ENCODE measurements at places on chromosomes 5 and 9.
A peak's percentile ranks its signal among the peaks of the same experiment; 100 is the strongest.

DNA sequence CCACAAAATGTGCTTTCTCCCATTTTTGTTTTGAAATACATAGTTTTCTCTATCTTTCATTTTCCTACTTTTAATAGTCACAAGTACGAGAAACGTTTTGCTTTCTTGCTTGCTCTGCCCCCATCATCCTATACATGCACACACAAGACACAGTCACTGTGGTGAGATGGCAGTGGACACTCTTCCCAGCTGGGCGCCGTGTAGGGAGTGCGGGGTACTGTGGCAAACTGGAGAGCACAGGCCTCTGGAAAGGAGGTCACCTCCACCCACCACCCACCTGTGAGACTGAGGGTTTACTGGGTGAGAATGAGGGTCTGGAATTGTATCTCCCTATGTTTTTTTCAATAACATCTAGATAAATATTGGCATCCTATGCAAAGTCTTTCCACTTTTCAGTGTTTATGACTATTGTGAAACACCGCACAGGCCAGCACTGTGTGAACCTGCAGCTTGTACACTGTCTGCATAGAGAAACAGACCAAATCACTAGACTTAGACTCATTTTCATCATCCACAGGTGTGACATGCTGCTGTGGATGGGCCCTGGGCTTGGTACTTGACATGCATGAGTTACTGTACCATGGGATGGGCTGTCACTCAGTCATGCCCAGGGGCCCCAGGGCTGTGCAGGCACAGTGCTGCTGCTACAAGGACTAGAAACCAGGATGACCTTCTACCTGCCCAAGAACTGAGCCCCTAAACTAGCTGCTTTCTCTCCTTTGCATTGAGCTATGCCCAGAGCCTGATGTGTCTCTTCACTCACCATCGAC is 118.1 kb upstream of the LMX1B start:
- no peak for DNase-seq

- DNase-seq = no peak
These were observed 14.3 kb downstream of the YTHDC2 start for GRCh38 chr5:113527746-113528145.

- no peak for DNase-seq
These were observed 37.5 kb downstream of the MTREX start for GRCh38 chr5:55345327-55345726.

- DNase-seq = no peak
These were observed 429.9 kb downstream of the NR2F1-AS1 start for GRCh38 chr5:93151121-93151520.

DNA sequence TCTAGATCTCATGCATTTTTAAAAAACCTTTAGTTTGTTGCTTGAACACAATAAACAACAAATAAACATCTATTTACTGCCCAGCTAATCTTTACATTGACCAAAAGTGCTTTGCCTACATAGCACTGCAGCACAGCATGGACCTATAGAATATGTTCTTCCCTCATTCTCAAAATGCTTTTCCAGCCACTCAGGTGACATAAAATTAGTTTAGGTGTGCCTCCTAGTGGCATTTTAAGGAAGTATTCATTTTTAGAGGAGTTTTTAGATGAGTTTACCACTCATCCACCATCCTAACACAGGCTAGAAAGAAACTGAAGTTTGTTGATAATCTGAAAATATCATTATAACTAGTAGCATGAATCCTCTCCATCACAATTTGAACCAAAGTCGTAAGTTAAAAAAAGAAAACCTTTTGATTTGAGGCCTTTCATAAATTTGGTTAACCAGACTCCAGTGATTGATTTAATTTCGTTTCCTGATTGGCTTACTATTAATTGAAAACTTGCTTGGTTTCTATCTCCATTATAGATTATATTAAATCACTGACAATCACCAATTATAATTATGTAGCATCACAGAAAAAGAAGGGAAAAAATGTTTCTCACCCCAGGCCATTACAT is 12.6 kb downstream of the PLGRKT start:
- no peak for DNase-seq

DNA sequence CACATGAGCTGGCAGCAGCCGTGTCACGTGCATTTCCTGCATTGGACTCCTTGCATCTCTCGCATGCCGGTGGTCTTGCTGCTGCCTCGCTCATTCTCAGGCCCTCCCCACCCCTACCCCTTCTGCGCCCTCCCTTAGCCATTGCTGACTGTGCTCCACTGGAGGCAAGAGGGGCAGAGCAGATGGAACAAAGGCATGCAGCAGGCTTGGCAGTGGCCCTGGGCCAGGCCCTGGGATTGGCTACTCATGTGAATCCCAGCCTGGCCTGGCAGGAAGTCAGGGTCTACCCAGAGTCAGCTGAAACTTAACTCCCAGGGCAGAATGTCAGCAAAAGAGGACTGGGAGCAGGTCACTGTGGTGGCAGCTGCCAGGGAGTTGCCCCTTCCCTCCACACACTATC is 62.3 kb downstream of the TSTD2 start:
- no peak for DNase-seq

GRCh38 chr9:78577156-78577906 is 280.4 kb downstream of the PSAT1 start:
- DNase-seq = no peak

DNA sequence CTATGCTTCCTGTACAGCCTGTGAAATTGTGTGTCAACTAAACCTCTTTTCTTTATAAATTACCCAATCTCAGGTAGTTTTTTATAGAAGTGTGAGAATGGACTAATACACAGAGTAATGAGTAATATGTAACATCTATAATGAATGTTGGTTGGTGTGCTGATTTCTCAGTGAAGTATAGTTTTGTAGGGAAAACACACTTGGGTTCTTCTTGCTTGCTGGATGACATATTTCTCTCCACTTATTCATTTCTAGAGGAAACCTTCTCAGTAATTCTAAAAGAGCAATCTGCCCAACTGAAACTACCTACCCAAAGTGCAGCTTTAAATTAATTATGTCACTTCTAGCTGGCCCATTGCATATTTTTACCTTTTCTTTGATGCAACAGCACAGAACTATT is 81.1 kb upstream of the RORB start:
- DNase-seq = no peak

DNA sequence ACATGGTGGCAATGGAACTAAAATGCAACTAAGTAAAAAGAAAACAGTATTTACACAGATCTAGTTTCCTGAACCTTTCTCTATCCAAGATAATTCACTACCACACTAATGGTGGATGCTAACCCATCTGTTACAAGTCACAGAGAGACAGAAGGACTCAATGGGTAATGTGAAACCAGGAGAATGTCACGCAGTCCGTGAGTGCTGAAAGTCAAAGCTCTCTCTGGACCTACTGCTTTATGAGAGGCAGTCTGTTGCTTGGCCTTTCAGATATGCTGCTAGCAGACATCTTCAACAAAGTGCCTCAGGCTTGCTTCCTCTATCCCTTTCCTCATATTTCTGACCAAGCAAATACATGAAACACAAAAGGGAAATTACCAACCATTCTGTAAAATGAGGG is 69.0 kb upstream of the GLRX start:
- DNase-seq = no peak

GRCh38 chr5:84354101-84354500 is 30.6 kb downstream of the EDIL3 start:
- no peak for DNase-seq

- DNase-seq = peak; percentile 70
These were observed 18.1 kb downstream of the TCF7 start for GRCh38 chr5:134132372-134133187.

GRCh38 chr5:121292664-121293063 is 559.0 kb upstream of the FTMT start:
- DNase-seq = no peak

- DNase-seq = peak; percentile 32
These were observed 12.8 kb upstream of the NDFIP1 start for GRCh38 chr5:142095651-142096330.

DNA sequence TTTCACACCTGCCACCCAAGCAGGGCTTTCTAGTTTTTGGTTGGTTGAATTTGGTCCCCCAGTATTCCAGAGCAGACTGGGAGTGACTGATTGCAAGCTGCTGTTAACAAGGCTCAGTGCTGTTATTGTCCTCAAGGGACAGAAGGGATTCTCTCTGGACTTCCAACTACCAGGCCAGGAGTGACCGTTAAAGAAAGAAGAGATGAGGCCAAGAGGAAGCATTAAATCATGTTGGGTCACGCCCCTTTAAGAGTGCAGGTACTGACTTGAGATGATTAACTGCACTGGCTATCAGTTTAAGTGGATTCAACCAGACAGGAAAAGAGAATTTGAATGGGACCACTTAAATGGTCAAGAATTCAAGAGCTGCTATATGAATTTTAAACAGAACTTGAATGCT is 220.8 kb upstream of the PCSK5 start:
- DNase-seq = no peak

GRCh38 chr9:75063556-75064305 is 24.2 kb downstream of the NMRK1 start:
- DNase-seq = no peak

DNA sequence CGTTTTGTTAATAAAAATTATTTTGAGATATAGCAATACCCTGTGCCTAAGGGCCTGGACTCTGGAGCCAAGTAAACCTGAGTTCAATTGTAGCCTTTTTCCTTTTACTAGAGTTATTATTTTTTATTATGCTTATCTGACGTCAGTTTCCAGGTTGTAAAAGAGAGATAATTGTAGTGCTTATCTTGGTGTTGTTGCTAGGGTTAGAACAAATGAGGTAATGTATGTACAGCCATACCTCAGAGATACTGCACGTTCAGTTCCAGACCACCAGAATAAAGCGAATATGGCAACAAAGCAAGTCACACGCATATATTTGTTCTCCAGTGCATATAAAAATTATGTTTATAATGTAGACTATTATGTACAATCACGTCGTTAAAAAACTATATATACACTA is 215.0 kb downstream of the VPS13A start:
- no peak for DNase-seq

GRCh38 chr9:100307080-100307479 is 45.7 kb downstream of the TEX10 start:
- no peak for DNase-seq

DNA sequence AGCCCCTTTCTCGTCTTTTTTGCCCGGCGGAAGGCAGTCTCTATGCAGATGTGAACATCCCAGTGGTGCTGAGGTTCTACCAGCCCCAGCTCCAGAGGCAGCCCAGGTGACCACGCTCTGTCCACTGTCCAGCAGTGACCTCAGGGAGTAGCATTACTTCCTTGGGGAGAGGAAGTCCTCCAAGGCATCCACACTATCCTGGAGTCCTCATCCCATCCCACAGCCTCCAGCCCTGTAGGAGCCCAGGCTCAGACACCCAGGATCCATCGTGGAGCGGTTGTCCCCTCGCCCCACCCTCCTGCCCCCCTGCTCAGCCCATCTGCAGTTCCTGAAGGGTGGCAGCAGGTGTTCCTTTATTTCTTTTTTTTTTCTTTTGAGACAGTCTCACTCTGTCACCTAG is 294.5 kb upstream of the IRX4 start:
- no peak for DNase-seq

DNA sequence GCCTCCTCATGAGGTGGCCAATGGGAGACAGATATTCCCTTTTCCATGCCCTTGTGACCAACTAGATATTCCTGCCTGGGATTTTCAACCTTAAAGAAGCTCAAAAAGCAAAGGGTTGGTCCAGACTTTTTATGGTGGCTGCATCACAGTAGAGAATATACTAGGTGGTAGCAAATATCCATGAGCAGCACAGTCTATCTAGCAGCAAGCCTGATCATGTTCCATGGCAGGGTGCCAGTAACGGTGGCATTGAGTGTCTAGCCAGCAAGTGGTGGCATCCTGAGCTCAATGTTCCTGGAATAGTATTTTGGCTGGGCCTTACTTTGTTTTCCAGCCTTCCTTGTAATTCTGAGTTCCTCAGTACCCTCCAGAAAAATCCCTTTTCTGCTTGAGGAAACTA is 25.8 kb downstream of the CDC25C start:
- no peak for DNase-seq

DNA sequence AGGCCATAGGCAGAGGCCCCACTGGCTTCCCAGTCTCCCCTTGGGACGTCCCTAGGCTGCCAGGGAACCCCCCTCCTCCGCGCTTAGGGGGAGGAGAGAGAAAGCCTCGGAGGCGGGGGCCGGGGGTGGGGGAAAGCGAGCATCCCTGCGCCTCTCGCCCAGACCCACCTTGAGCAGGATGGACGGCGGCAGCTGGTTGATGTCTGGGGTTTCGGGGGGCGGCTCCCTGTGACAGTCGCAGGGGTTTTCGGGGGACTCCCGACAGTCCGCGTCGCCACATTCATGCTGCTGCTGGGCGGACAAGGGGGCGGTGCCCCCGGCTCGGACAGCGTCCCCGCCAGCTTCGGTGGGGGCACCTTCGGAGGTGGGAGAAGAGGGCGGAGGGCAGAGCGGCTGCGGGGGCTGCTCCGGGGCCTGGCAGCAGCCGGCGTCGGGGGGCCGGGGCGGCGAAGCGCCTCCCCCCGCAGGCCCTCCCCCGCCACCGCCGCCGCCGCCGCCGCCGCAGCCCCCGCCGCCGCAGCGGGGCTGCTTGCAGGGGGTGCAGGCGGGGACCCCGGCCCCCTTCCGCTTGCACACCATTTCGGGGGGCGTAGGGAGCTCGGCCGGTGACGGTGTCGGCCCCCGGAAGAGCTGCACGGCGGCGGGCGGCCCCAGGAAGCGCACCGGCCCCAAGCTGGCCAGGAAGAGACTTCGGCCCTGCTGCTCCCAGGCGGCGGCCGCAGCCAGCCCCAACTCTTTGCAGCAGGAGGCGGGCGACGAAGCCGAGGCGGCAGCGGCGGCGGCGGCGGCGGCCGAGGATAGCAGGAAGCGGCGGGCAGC is 1.2 kb downstream of the FBXL17 start:
- DNase-seq = peak; percentile 8
